Common myeloid progenitor, CD34-positive (primary cell): ENCODE measurements at places on chromosomes 3 and 15.

DNA sequence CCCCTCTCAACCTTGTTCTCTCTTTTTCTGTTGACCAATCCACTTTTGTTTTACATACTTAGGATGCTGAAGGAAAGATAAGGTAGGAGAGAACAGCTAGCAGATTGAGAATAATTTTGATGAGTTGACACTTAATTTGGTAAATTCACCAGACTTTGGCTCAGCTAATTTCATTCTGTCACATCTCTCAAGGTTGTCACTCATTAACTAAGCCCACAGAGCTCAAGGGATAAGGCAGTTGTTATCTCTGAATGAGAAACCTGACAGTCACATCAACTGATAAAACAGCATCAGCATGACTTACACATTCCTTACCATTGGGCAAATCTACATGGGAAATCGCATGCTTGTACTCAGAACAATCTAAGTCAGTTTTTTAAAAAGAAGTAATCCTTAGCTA lies 591.4 kb downstream of the NLGN1 start:
- DNase-seq, result no peak

DNA sequence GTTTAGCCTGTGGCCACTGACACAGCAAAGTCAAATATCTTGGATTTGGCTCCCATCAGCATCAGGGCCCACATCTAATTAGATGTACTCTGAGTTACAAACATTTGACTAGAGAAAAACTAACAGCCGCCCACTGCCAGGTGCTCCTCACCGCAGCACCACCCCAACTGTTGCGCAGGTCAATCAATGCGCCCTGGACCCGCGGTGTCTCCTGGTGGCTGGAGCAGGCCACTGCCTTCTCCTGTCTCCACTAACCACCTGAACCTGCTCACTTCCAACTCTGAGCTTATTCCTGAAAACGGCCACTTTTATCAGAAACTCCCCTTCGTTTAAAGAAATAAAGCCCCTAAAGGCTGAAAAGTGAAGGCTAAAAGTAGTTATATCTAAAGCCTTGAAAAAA lies 4.3 kb downstream of the RIOX2 start:
- no peak for DNase-seq

GRCh38 chr3:63791974-63792373 lies 27.1 kb upstream of the C3orf49 start:
- no peak for DNase-seq

DNA sequence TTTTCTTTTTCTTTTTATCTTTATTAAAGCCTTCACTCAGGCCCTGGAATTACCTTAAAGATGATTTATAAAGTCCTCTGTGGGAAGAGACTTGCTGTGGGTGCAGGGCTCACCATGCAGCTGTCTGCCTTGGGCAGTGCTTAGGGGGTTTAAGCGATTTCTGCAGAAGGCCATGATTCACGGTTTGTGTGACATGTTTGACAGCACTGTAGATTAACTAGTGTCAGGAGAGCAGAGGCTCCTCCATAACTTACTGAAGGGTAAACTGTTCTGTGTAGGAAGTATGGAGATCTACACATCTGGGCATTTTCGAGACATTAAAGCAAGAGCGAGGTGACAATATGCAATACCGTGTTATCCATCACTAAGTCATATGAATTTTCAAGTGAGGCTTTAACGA lies 137.7 kb downstream of the LRIG1 start:
- DNase-seq, result no peak

GRCh38 chr3:35857004-35857403 lies 217.7 kb downstream of the ARPP21 start:
- peak; percentile 26 for DNase-seq

DNA sequence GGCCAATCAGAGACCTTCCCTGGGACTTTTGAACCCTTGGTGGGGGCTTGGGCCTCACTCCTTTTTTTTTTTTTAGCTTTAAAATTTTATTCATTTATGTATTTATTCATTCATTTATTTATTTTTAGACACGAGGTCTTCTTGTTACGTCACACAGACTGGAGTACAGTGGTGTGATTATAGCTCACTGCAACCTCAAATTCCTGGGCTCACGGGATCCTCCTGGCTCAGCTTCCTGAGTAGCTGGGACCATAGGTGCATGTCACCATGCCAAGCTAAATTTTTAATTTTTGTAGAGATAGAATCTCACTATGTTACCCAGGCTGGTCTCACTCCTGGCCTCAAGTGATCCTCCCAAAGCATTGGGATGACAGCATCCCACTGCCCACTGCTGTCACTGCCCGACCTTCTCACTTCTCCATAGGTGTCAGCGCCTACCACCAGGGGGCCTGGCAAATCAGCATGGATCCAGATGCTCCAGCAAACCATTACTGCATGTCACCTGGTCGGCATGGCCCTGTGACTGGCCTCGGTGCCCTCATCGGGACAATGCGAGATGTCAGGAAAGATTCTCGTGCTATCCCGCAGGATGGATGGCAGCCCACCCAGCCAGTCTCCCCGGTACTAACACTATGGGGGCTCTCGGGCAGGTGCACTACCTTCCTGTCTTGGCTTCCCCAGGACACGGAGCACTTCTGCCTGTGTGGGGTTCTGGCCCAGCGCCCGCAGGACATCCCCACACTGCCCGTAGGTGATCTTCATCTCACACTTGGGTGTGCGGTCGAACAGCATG lies 3.0 kb downstream of the MYL3 start:
- no peak for DNase-seq

DNA sequence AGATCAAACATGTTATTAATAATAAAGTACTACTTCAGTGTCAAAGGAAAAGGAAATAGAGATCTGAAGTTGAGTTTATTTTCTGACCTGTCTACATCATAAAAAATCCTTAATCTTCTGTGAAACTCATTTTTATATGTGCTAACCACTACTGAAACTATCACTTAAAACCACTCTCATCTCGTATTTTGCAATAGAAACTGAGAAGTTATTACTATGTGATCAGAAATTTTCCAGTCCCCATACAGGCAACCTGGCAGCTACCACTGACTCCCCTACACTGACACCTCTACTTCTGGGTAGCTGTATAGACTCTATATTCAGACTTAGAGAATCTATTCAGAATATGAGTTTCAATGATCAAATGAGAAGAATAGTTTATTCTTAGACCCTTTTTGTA lies 8.3 kb downstream of the HDGFL3 start:
- no peak for DNase-seq

- DNase-seq, result no peak
Observed at GRCh38 chr15:86557018-86557550, 477.4 kb downstream of the AGBL1 start.
